CD4-positive, alpha-beta T cell (primary cell): ENCODE measurements at places on chromosomes 1 and 21. TPM values are rescaled to one million over a fixed set of nuclear protein-coding genes. Genes with fewer than 3 reads are reported as not detected.

The ZNHIT6 gene
- total RNA-seq = 10.8 TPM

The TRIM67 gene
- total RNA-seq = not detected

- H3K4me1 ChIP-seq = no peaks in the 10 kb centered on the region
- no peak overlapping the region for H3K4me3 ChIP-seq
- no peaks in the 10 kb centered on the region for H3K36me3 ChIP-seq
- no peak for DNase-seq
- no peak overlapping the region for H3K27ac ChIP-seq
Measured at GRCh38 chr1:198577444-198577843, 37.0 kb upstream of the ATP6V1G3 start.

DNA sequence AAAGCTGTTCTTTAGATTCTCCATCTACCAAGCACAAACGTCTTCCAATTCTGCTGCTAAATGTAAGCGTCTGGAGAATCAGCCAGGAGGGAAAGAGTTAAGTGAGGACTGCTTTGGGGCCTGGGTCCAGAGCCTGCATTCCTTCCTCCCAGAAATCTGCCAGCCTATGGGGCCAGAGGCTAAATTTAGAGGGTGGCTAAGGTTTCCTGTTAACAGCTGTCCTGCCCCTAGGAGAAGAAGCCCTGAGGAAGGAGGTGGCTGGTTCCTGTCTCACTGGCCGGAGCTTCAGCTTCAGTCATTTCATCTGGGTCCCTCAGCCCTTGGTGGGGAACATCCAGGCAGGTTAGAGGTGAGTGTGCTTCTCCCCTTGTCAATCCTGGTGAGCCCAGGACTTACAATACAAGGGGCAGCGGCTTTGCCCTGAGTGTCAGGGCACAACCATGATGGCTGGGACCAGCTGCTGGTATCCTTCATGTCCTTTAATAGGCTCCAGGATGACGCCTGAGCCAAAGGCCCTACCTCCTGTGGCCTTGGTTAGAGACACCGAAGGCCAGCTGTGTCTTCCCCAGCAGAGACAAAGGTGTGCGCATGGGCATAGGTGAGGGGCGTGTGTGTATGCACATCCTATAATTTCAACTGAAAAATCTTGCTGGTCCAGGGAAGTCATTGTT is at the start of gene STYXL2:
STYXL2 (plus strand) TSS at position 230 of the 671 bp plus-strand sequence. CDS start 775 bp downstream, outside the sequence.
- no peak within 1 kb of the TSS for H3K27ac ChIP-seq
- peaks cover 22% of the 10 kb centered on the region for H3K4me1 ChIP-seq
- no peaks in the 10 kb centered on the region for H3K36me3 ChIP-seq
- DNase-seq = no peak
